ENCODE measurements at places on chromosomes 6 and 20.

DNA sequence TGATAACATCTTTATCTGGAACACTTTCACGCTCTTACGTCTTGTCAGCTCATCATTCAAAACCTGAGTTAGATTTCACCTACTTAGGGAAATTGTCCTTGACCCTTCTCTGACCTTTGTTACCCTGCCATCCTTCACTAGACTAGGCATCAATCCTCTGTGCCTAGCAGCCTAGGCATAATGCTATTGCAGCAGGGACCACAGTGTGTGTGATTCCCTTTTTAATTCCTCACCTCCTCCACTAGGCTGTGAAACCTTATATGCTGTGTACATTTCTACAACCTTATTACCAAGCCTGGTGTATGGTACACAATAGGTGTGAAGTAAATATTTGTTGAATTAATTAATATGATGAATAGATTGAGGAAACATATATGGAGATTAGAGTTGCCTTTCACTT, 66.7 kb upstream of the DEFB112 start:
- DNase-seq: no peak

DNA sequence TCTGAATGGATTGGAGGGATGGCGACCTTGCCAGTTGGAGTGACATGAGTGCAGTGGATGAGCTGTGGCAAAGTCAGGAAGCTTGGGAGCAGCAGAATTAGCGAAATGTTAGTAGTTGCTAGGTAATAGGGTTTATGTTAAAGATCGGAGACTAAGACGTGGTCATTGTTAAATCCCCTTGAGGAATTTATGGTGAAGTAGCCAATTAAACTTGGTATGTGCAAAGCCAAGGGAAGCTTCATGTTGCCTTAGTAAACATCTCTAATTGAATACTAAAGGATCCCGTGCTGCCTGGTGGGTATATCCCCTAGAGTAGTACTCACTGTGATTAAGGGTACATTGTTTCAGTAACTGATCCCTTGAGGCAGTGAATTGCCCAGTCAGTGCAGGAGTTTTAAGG, 106.0 kb downstream of the PRIM2 start:
- DNase-seq: no peak

GRCh38 chr6:30463242-30463641, 26.1 kb upstream of the HLA-E start:
- DNase-seq: no peak

- no peak for DNase-seq
Observed at GRCh38 chr6:31423550-31423949, 20.2 kb downstream of the MICA start.

- no peak for DNase-seq
Observed at GRCh38 chr6:89853068-89853467, 23.4 kb downstream of the CASP8AP2 start.

DNA sequence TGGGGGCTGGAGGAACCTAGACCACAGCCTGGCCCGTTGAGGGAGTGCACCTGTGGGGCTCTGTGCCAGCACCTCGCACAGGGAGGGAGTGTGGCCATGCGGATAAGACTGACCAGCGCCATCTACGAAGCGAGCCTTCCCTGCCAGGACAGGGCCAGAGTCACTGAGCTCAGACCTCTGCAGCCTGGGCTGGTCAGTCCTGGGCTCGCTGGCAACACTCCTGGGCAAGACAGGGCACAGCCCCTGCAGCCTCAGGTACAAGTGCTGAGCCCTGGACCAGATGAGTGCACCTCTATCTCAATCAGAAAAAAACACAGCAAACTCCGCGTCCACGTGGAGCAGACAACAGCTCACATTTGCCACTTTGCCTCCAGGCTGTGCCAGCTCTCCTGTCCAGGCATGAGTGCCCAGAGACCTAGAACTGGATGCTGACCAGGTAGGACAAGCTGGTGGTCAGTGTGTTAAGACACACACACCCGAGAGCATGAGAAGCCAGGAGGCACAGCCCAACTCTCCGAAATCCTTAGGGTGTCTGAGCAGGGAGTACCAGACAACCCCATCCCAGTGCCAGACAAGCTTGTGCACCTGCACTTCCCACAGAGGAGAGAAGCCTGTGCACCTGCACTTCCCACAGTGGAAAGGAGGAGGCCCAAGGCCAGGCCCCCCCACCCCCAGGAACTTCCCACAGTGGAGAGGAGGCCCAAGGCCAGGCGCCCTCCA, 4.9 kb downstream of the ARFRP1 start:
- DNase-seq: no peak
